Dermis blood vessel endothelial cell (primary cell): ENCODE measurements at places on chromosomes 3 and 15.

DNA sequence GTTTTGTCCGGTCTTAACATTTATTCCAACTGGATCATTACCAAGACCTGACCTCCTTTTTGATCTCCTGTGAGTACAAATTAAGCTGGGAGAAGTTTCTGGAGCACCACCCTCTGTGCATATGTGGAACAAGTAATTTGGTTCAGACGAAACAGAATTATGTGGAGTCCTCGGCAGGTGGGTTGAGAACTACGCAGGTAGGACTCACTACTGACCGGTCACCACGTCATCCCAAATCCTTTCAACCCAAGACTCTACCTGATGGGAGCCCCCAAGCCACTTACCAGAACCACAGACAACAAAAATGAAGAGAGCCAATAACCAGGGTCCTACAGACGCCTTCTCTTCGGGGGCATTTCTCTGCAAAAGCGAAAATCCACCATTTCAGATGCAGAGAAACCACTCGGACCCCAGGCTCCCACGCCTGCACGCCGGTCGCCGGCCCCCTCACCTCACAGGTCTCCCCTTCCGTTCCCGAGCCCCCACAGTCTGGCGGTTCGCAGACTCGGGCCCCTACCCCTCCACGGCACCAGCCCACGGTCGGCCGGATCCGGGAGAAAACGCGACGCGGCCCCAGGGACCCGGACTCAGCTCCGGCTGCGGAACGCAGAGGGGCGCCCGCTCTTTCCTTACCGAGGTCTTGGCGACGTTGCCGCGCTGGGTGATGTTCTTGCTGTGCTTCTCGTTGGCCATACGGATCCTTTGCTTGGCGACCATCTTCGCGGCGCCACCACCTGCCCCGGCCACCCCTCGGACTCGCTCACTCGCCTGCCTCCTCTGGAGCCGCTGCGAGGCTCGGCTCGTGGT lies 674 bp downstream of the SERP1 start:
- DNase-seq: peak; percentile 32

- DNase-seq: peak; percentile 7
These were observed 749.1 kb downstream of the ROBO1 start for GRCh38 chr3:79018671-79019136.

DNA sequence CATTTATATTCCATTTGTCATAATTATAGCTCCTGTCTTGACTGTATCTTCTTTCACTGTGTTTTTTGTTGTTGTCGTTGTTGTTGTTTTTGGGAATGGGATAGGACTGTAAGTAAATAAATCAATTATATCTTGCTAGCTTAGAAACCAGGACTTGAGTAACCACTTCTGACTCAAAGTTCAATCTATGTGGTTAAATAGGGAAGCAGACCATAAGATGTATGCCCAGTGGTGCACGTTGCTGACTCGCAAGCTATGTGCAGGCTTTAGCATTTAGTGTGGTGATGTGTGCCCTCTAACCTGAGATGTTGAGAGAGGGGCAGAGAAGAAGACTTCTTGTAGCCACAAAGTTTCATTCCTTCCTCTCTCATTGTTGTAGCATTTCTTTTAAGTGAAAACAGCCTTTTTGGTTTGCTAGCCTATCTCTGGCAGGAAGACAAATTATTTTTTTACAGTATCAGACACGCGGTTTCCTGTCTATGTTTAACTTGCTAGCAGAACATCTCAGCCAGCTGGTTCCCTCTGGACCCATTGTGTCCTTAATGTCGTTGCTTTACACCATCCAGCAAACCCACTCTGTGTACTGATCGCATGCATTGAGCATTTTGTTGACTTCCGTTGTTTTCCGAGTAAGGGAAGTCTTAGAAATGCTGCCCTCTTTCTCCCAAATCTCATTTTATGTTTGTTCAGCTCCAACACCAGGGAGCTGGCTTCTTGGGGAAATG lies 52.1 kb downstream of the TGFBR2 start:
- peak; percentile 86 for DNase-seq

DNA sequence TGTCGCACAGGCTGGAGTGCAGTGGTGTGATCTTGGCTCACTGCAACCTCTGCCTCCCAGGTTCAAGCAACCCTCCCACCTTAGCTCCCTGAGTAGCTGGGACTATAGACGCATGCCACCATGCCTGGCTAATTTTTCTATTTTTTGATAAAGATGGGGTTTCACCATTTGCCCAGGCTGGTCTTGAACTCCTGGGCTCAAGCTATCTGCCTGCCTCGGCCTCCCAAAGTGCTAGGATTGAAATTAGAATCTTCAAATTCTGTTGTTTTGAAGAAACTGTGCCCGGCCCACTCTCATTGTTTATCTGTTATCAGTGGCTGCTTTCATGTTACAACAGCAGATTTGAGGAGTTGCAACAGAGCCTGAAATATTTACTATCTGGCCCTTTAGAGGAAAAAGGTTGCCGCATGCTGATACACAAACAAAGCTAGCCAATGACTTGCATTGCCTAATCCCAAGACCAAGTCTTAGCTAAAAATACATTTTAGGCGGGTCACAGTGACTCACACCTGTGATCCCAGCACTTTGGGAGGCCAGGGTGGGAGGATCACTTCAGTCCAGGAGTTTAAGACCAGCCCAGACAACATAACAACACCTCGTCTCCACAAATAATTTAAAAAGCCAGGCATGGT lies 43.2 kb upstream of the PPP4R2 start:
- DNase-seq: no peak

DNA sequence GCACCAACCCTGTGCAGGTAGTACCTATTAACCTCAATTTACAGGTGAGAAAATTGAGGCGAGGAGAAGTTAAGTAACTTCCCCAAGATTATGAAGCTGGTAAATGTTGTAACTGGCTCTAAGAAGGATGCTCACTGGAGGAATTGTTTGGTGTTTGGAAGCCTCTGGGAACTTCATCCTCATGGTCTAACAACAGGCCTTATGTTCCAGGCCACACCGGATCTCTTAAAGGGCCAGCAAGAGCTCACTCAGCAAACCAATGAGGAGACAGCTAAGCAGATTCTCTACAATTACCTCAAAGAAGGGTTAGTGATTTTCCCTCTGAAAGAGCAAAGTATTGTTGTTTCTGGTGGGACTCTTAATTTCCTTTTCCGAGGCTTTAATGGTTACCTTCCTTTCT lies 63.9 kb downstream of the CGNL1 start:
- DNase-seq: no peak

- peak; percentile 39 for DNase-seq
These were observed 99.7 kb upstream of the ABHD17C start for GRCh38 chr15:80595396-80595795.

DNA sequence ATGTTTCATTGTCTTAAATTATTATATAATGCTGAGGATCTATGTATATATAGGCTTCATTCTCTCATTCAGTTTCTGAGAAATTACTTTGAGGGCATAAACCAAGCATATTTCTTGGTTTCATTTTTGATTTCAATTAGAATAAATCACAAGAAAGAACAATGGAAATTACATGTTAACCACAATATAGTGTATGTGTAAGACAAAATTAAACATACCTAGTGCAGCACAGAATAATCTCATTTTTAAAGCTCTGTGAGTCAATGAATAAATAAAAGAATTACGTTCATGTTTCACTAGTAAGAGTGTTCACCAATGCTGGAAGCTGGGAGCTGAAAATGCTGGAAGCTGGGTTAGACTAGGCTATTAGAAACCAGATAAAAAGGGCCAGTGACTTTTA lies 72.8 kb downstream of the UBE3A start:
- DNase-seq: no peak

DNA sequence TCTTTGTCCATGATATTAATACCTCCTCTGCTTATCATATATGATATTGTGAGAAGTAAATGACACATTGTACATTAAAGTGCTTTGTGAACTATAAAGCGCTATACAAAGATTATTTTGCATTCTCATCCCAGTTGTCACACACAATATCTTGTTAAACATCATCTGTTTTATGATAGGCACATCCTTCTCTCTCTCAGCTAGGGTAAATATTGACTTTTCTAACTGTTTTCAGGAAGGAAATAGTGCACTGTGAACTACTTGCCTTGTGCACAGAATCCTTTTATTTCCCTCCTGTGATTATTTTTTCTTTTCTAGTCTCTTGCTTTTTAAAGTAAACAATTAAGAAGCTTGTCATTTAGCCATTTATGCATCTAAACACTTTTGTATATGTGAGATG lies 388.2 kb downstream of the LPP start:
- no peak for DNase-seq
